ENCODE measurements at places on chromosomes 12 and 14.
A peak's percentile ranks its signal among the peaks of the same experiment; 100 is the strongest.

- no peak for DNase-seq
Observed at GRCh38 chr14:61765225-61765943, 3.2 kb downstream of the SNAPC1 start.

- DNase-seq = no peak
Observed at GRCh38 chr12:14868916-14869506, 16.6 kb downstream of the MGP start.

DNA sequence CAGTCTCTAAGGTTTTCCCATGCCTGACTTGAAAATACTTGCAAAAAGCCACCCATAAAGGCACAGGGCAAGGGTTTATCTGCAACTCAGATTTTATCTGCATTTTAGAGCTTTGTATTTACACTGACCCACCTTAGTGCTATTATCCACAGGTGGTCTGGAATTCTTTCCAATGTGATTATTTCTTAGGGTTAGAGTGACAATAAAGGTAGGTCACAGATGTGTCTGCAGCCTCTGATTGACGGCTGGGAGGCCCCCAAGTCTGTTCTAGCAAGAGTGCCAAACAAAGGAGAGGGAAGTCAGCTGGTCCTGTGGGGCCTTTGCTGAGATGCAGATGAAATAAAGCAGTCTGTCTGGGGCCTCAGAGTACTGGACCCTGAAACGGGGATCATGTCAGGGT lies 64.0 kb downstream of the FRMD6 start:
- DNase-seq = no peak

- DNase-seq = peak; percentile 21
Observed at GRCh38 chr12:47367912-47368537, 288.3 kb upstream of the AMIGO2 start.

GRCh38 chr14:75109877-75110276 lies 17.0 kb downstream of the NEK9 start:
- DNase-seq = no peak

- DNase-seq = no peak
Observed at GRCh38 chr12:81137801-81138200, 59.9 kb downstream of the ACSS3 start.

GRCh38 chr12:6570264-6570887 lies 2.3 kb upstream of the NOP2 start:
- peak; percentile 57 for DNase-seq

- DNase-seq = no peak
Observed at GRCh38 chr14:91146661-91147060, 32.8 kb downstream of the DGLUCY start.

- DNase-seq = no peak
Observed at GRCh38 chr12:124490584-124491305, 76.7 kb downstream of the NCOR2 start.

- no peak for DNase-seq
Observed at GRCh38 chr12:129594098-129594497, 309.7 kb downstream of the TMEM132D start.

GRCh38 chr12:94458877-94459727 lies 565 bp downstream of the CEP83 start:
- peak; percentile 41 for DNase-seq

GRCh38 chr12:132726386-132726785 lies 15.7 kb downstream of the PGAM5 start:
- no peak for DNase-seq

- no peak for DNase-seq
Observed at GRCh38 chr14:51823706-51824105, 36.7 kb upstream of the GNG2 start.

- no peak for DNase-seq
Observed at GRCh38 chr12:120902846-120903411, 1.2 kb downstream of the SPPL3 start.

- DNase-seq = peak; percentile 1
Observed at GRCh38 chr12:12171991-12172511, 94.8 kb downstream of the LRP6 start.

- DNase-seq = peak; percentile 89
Observed at GRCh38 chr12:120194534-120195395, at the start of gene GCN1. TSS of gene GCN1 (minus strand) at chr12:120194715. CDS start at chr12:120194697, 18 bp downstream.

DNA sequence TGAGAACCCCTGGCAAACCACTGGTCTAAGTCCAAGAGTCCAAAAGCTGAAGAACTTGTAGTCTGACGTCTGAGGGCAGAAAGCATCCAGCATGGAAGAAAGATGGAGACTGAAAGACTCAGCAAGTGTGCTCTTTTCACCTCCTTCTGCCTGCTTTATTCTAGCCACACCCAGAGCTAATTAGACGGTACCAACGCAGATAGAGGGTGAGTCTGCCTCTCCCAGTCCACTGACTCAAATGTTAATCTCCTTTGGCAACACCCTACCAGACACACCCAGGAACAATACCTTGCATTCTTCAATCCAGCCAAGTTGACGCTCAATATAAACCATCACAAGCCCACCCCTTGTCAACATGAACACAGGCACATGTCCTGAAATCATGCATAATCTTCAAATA lies 155.1 kb downstream of the CCDC59 start:
- no peak for DNase-seq

- DNase-seq = peak; percentile 9
Observed at GRCh38 chr12:29149691-29150281, 708 bp downstream of the FAR2 start.

- no peak for DNase-seq
Observed at GRCh38 chr12:67070307-67070600, 198.9 kb upstream of the CAND1 start.

- no peak for DNase-seq
Observed at GRCh38 chr14:101893759-101894158, 70.6 kb upstream of the DYNC1H1 start.

DNA sequence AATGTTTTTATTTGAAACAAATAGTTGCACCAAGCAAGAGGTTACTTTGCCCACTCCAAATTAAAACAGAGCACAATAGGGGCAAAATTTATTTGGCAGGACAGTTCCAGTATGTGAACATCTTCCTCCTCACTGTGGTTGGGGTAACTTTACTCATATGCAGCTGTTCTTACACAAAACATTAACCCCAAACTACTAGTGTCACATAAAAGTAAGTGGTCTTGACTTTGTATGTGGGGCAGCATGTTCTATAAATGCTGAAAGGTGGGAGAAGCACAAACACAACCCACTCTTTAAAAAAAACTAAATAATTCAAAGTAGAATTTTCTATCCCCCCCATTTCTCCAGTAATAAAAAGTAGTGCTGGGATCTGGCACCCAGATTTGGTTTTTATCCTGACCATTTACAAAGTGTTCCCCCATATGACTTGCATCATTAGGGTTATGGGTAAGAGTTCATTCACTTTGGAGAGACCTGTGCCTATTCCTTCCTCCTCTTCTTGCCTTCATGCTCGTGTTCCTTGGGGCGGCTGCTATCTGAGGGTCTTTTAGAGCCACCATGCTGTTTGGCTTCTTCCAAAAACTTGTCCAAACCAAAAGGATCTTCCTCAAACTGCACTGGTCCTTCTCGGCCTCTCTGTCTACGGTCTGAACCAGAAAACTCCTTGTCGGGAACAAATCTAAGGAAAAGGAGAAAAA lies 9.9 kb downstream of the SLIRP start:
- no peak for DNase-seq

- no peak for DNase-seq
Observed at GRCh38 chr14:90517076-90517841, 120.4 kb downstream of the CALM1 start.

DNA sequence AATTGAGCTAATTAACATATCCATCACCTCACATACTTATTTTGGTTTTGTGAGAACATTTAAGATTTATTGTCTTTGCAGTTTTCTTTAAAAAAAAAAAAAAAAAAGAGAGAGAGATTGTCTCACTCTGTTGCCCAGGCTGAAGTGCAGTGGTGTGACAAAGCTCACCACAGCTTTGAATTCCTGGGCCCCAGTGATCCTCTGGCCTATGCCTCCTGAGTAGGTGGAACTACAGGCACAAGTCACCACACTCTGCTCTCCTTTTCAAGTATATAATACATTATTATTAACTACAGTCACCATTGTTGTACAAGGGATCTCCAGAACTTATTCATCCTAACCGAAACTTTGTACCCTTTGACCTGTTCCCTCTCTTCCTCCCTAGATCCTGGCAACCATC lies 64.0 kb downstream of the NUMB start:
- no peak for DNase-seq

DNA sequence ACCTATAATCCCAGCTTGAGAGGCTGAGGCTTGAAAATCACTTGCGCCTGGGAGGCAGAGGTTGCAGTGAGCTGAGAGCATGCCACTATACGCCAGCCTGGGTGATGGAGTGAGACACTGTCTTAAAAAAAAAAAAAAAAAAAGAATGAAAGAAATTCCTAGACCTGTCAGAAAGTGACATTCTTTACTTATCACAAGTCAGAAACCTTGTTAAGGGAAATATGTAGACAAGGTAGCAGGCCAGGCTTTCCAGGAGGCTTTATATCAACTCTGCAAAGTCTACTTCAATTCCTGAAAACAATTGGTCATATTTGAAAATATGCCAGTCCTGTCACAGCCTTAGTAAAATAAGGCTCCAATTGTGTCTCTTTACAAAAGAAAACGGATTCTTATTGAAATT lies 19.1 kb upstream of the MMP19 start:
- no peak for DNase-seq

GRCh38 chr12:115101520-115101919 lies 417.5 kb upstream of the TBX3 start:
- DNase-seq = no peak

- DNase-seq = peak; percentile 24
Observed at GRCh38 chr12:11769723-11770514, 120.4 kb downstream of the ETV6 start.

DNA sequence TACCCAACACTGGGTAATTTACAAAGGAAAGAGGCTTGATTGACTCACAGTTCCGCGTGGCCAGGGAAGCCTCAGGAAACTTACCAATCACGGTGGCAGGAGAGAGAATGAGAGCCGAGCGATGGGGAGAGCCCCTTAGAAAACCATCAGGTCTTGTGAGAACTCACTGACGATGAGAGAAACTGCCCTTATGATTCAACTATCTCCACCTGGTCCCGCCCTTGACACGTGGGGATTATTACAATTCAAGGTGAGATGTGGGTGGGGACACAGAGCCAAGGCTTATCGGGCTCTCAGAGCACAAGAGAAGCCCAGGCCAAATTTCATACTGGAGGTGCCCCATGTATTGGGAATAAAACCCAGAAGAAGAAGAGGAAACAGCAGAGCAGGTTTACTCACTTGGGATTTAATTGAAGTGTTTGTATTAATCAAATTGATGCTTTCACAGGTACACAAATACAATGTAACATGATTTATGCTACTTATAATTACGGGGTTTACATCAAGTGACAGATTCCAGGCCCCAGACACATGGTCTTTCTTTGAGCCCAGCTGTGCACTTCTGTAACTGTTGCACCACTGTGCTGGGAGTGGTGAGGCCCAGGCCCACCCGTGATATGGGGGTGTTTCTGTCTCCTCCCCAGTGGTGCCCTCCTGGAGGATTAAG lies 8.2 kb upstream of the CCDC85C start:
- no peak for DNase-seq

DNA sequence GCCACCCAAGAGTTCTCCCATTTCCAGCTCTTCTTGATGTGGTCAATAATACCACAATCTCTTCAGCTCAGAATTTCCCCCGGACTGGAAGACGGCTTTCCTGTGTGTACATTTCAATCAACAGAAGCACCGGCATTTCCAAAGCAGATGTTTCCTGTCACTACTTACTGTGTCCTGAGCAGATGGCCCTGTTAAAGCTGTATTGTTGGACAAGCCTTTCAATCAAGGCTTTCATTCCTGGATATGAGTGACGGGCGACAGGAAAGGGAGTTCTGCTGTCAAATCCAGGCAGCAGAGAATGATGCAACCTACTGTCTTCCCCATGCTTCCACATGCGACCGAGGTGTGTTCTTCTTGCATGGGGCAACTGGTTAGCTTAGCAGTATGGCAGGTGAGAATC lies 76.4 kb upstream of the CCDC60 start:
- no peak for DNase-seq

GRCh38 chr12:47509398-47509851 lies 196.4 kb downstream of the RPAP3 start:
- no peak for DNase-seq

DNA sequence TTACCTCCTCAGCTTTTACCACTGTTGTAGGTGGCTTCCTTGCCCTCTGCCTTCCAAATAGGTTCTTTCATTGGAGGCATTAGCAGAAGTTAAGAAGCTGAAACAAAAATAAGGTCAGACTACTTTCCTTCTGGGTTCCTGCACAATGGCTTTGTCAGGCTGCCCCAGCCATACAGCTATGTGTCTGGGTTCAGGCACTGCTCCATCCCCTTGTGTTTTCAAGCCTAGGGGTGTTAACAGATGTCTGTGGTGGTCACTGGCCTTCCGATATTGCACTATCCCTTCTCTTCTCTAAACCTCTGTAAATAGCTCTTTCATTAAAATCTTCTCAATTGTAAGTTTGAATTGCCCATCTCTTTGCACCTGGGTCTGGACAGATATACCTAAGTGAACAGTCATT lies 728.9 kb downstream of the SLC16A7 start:
- DNase-seq = no peak

DNA sequence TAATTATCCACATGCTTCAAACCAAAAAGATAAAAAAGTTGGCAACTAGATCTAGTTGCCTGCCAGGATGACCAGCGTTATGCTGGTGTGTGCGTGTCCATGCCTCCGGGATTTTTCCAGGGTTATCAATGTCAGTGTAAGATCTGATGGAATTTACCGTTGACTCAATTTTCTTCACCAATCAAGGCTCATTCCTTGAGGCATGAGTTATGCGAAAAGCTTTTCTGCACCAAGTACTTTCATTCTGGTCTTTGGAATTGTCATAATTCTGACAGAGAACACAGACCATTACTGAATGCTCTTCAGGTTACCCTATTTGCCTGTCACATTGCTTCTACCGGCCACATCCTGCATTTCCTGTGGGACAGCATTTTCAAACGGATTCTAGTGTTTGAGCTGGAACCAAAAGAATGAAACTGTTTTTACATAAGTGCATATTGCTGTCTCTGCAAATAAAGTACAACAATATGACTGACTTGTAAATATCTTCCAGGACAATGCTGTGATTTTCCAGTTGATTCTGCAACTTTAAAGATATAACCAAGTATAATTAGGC lies 91.8 kb downstream of the DUSP16 start:
- DNase-seq = no peak

DNA sequence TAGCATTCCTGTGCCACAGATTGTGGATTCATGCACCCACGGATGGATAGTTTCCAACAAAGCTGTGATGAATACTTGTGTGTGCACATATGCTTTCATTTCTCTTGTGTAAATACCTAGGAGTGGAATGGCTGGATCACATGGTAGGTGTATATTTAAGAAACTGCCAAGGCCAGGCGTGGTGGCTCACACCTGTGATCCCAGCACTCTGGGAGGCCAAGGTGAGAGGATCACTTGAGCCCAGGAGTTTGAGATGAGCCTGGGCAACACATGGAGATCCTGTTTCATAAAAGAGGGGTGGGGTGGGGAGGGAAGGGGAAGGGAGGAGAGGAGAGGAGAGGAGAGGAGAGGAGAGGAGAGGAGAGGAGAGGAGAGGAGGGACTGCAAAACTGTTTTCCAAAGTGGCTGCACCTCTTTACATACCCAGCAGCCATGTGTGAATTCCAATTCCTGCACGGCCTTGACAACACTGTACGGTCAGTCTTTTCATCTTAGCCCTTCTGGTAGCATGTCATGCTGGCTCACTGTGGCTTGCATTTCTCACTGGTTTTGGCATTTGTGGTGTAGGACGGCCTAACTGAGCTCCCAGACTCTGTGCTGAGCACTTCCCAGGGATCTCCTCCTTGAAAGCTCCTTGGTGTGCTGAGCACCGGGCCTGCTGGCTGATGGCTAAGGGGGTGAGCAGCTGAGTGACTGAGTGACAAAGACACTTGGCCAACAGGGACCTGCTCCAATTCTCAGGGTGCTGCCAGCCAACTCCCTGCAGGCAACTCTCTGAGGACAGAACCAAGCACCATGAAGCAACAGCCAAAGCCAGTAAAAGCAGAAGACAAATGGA lies 27.9 kb downstream of the SYNE3 start:
- DNase-seq = no peak

Data from CD4-positive, alpha-beta T cell treated with Interleukin-12 subunit alpha and Interleukin-12 subunit beta, for 1 hour (primary cell).